ENCODE measurements at places on chromosomes 16 and 17.

- no peak for DNase-seq
Observed at GRCh38 chr16:47366228-47366627, 94.6 kb downstream of the ITFG1 start.

DNA sequence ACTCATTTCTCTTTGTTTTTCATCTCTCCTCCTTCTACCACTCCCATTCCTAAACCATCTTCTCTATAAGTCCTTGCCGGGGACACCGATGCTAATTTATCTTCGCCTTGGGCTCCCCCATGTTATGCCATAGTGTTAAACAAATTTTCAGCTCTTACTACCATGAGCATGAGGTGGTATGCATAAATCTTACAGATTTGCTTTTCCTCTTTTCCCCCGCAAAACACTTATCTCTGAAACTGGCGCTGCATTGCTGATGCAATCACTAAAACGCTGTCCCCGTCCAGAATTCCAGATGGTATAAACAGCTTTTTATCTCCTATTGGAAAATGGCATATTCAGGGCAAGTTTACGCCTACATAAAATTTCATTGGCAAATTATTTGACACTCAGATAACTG, 673.6 kb upstream of the CDH8 start:
- no peak for DNase-seq

GRCh38 chr16:70478912-70479341, 24.5 kb downstream of the FCSK start:
- no peak for DNase-seq

DNA sequence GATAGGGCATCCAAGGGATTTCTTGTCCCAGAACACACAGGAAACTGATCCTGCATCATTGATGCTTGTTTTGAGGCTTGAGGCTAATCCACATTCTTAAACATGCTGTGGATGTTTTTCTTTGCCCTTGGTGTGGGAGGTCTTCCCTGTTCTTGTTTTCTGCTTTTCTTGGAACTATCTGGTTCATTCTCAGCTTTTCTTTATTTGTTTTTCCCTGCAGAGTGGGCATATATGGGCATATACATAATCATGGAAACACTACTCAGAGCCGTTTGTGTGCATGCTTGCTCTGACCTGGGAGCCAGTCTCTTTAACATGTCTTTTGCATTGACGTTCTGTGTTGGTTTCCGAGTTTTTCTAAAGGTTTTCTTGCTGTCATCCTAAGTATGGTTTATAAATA, 300.0 kb downstream of the SNX29 start:
- DNase-seq: no peak

- DNase-seq: no peak
Observed at GRCh38 chr17:77677630-77678029, 280.9 kb upstream of the TNRC6C start.

DNA sequence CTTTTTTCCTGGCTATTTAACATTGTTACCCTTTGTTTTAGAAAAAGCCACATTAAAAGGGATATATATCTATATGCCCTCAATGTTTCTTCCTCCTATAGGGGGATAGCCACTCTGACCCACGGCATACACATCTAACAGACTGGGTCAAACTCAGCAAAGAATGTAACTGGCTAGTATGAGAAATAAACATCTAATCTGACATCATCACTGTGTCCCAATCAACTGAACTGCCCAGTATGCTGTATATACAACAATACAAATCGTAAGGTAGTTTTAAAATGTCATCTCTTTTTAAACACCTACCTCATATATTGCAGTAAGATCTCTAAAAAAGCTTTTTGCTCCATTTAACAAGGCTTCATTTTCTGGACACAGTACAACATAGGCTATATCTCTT, 39.9 kb upstream of the INTS2 start:
- DNase-seq: no peak

- DNase-seq: no peak
Observed at GRCh38 chr16:63629272-63629671, 1492.6 kb downstream of the CDH11 start.

- DNase-seq: no peak
Observed at GRCh38 chr17:41519501-41520224, 973 bp upstream of the KRT15 start.

- DNase-seq: no peak
Observed at GRCh38 chr17:16465861-16466338, 26.1 kb downstream of the LRRC75A start.

- DNase-seq: no peak
Observed at GRCh38 chr16:8168016-8168415, 422.3 kb downstream of the TMEM114 start.

DNA sequence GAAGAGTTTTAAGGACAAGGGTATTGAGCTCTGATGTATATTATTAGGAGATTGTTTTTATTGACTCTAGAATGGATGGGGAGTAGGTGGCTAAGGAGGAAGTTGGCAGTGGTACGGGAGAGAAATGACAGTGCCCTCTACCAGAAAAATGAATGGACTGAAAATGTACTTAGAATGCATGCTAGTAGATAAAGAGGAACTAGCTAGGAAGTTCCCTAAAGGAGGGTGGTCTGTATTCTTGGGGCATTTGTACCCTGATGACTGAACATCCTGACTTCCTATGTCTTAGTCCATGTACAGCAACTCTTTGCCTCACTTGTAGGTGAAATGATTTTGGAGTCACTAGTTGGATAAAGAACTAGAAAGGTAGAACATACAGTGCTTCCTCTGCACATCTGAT, 581.5 kb upstream of the RBFOX1 start:
- no peak for DNase-seq

DNA sequence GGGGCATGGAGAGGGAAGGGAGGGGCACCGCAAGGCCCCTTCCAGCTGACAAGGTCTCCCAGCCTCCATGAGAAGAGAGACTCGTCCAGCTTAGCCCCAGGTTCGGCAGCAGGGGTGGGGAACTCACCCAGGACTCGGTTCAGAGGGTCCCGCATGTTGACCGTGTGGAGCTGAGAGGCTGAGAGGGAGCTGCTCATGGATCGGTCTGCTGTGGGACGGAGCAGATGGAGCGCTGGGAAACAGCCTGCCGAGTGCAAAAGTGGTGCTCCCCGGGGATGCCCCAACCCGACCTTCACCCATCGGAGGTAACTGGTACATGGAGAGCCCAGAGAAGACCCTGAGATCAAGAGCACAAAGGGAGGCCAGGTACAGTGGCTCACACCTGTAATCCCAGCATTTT, 4.9 kb downstream of the CSF3 start:
- no peak for DNase-seq

DNA sequence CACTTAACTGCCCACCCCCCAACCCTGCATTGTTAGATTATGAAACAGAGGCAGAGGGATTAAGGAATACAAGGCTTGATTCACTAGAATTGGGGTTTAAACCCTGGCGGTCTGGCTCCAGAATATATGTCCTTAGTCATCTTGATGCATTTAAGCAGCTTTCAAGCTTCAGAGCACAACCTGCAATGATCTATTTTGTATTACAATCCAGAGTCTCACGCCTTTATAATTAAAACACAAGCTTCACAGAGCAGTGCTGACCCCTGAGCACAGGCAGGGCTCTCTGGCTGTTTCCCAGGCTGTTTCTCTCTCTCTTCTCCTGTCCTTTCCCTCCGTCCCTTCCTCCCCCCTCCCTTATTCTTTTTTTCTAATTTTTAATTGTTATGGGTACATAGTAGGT, 209.1 kb downstream of the SPECC1 start:
- no peak for DNase-seq

DNA sequence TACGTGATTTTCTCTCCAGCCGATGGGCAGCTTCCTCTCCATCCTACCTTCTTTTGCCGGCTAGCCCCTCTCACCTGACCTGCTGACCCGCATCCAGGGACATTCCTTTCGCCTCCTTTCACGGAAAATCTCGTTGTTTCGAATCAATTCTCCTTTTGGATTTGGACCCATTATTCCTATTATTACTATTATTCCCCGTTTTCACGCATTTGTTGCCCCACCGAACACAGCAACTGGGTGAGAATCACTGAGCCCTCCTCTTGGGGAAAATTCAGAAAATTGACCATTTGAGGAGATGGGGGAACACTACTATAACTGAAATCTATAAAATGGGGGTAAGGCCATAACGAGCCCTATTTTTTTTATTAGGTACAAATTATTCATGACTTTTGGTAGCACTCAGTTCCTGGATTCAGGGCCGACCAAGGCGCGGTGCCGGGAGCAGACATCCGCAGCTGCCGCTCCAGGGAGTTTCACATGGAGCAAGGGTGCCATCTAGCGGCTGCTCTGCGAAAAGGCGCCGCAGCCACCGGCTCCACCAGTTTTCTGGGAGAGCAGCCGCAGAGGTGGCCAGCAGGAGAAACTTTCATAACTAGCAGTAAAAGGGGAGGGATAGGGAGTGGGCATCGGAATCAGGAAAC, 3.3 kb upstream of the HOXB8 start:
- peak; percentile 92 for DNase-seq

- peak; percentile 37 for DNase-seq
Observed at GRCh38 chr16:88938777-88939244, 38.2 kb downstream of the CBFA2T3 start.

DNA sequence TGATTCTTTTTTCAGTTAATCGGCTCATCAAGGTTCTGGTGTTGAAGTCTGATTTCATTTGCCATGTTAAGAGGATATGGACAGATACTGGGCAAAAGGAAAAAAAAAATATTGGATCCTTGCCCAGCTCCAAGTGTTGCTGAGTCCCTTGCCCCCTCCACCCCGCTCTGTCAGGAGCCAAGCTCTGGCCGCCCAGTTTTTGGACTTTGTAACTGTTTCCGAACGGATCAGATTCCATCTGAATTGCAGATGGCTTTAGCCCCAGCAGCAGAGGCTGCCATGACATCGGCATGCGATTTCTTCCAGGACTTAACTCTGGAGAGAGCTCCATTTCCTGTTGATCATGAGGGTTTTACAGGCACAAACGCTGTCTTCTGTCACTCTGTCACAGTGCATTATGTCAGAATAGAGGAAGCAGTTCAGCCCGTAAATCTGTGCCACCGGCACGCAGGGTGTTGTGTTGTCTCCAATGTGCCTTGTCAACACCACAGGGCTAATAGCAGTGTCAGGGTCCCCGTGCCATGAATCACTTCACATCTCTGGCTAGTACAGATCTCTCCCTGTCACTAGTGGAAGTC, 615.6 kb downstream of the MAF start:
- DNase-seq: peak; percentile 71

DNA sequence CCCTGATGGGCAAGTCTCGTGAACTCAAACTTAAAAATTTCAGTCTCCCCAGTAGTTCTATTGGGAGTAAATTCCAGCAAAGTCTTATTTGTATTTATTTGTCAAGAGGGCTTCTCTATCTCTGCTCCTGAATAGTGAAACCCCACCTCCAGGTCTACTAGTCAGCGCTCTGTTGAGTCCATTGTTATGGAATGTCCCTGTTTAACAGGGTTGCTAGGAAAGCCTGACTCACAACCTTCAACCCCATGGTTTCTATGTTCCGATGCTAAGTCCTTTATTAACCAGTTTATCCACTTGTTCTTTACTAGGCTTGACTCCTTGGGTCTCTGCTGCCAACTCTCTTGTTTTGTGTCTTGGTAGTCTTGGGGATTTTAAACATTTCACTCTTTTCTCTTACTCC, 250.7 kb upstream of the MYOCD start:
- DNase-seq: no peak

DNA sequence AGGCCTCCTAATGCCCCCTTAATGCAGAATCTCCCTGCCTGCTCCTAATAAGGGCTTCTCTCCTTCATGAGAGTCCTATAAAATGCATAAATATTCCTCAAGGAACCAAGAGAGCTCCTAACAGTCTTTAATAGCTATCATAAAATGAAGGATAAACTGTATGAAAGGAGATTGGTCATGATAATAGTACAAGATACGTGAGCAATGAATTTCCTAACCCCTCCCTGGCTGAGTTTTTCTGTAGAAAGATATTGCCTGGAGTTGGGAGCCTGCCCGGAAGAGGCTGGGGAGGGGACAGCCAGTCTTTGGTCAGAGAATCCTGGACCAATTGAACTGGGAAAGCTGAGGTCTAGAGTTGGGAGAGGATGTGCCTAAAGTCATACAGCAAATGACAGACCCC, 321.9 kb upstream of the CDH5 start:
- DNase-seq: no peak

GRCh38 chr16:86604436-86605193, 26.3 kb downstream of the FOXL1 start:
- DNase-seq: no peak

- no peak for DNase-seq
Observed at GRCh38 chr17:52606098-52606497, 447.6 kb upstream of the CA10 start.

GRCh38 chr16:8962393-8963009, 1.2 kb downstream of the USP7 start:
- no peak for DNase-seq

DNA sequence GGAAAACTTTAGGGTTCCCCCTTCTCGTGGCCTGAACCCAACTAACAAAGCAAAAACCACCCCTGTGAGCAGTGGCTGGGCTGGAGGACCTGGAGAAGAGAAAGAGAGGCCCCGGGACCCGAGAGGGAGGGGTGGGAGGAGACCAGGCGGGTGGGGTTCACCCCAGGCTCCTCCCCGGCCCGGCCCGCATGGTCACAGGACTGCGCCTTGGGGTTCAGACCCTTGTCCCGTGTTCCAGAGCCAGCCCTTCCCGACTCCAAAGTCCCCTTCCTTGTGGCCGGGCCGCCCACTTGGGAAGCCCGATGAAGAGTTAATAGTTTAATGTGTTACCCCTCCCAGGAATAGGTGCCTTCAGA, 852 bp downstream of the MARVELD3 start:
- no peak for DNase-seq

DNA sequence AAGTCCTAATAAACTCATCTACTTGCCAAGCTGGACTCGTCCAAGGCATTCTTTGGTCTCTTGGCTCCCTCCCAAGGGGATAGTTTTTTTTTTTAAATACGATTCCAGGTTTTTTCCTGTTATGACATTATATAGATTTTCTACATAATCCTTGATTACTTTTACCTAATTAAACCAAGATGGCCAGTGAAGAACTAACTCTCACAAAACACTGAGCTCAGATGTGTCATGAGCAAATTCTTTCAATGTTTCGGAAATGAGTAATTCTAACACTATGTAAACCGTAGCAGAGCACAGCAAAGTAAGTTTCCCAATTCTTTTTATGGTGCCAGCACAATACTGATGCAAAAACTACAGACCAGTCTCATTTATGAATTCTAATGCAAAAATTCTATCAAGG, 1.8 kb downstream of the ZNF23 start:
- no peak for DNase-seq

DNA sequence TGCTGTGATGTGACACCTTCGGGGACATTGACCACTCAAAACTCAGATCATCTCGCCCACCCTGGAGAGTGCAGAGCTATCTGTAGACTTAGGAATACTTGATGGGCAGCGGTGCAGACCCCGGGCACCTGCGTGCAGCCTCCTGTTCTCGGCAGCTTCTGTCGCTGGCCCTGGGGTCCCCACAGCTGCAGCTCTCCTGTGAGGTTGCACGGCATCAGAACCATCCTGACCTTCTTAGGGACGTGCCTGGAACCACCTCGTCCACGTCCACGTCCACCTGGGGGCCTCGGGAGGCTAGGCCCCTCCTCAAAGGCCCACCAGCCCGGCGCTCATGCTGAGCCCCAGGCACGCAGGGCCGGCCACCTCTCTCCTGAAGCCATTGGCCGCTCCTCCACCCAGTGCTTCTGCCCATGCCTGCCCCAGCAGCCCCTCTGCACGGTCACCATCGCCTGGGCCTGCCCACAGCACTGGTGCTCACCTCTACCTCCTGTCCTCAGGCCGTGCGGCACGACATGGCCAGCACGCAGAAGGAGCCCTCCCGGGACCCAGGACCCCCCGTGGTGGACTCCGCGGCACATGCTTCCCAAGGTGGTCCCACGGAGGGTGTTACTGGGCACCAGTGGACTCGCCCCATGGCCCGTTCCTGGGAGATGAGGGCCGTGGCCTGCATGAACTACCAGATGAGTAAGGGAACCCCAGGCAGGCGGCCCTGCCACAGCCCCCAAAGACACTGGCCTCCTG, 2.3 kb upstream of the WFIKKN1 start:
- DNase-seq: peak; percentile 62

GRCh38 chr17:47948706-47949196, 7.4 kb downstream of the PNPO start:
- DNase-seq: no peak
